Epithelial cell of alveolus of lung (primary cell): ENCODE measurements at places on chromosomes 7 and 10. TPM values are rescaled to one million over a fixed set of nuclear protein-coding genes. Genes with fewer than 3 reads are reported as not detected.

The ERVW-1 gene
- total RNA-seq: 0.16 TPM in 1 of 2 replicates, not detected in the other

The ITIH5 gene
- total RNA-seq: 0.72 and 0.91 TPM in 2 replicates

The PDLIM1 gene
- 52.5 and 89.5 TPM in 2 replicates for total RNA-seq

The CFAP70 gene
- total RNA-seq: 0.13 and 0.64 TPM in 2 replicates

The NCF1 gene
- not detected in 2 replicates for total RNA-seq

The MARCHF5 gene
- 6.2 and 15.3 TPM in 2 replicates for total RNA-seq

The FFAR4 gene
- not detected in 2 replicates for total RNA-seq

The CLRN3 gene
- not detected in 2 replicates for total RNA-seq

The KLF14 gene
- 0.13 TPM in 1 of 2 replicates, not detected in the other for total RNA-seq

The LRMDA gene
- total RNA-seq: 0.26 and 2.5 TPM in 2 replicates

The OR2A12 gene
- not detected in 2 replicates for total RNA-seq
